ENCODE measurements at places on chromosomes 7 and 10. TPM values are rescaled to one million over a fixed set of nuclear protein-coding genes. Genes with fewer than 3 reads are reported as not detected.

The MOGAT3 gene
- not detected for total RNA-seq

The HOXA11 gene
- total RNA-seq: not detected

The SNX10 gene
- total RNA-seq: 44.1 TPM

The SERPINE1 gene
- 0.12 TPM for total RNA-seq

The TMEM213 gene
- total RNA-seq: 0.19 TPM

- H3K27me3 ChIP-seq: no peaks in the 10 kb centered on the region
- DNase-seq: no peak
- peaks cover 42% of the 10 kb centered on the region for H3K36me3 ChIP-seq
- peaks cover 33% of the 10 kb centered on the region for H3K4me1 ChIP-seq
These were observed 55.0 kb downstream of the WAC start for GRCh38 chr10:28587970-28588290.

DNA sequence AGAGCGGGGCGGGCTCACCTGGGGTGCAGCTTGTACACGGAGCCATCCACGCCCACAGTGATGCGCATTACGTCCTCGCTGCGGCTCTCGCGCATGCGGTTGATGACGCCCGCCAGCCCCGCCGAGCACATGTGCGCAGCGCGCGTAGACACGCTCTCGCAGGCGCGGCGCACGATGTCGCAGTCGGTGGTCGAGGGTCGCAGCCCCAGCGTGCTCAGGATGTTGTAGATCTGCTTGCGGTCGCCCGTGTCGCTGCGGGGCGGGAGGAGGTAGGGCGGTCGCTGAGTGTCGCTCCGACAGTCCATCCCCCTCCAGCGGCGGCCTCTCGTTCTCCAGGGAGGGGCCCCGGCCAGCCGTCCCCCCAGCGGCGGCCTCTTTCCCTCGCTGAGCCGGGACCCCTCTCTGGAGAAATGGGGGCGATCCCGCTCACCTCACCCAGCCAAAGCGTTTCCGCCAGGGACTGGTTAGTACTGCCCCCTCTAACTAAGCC is 4.4 kb upstream of the MYL7 start:
- peak; percentile 67 for DNase-seq
- no peak overlapping the region for H3K27ac ChIP-seq

DNA sequence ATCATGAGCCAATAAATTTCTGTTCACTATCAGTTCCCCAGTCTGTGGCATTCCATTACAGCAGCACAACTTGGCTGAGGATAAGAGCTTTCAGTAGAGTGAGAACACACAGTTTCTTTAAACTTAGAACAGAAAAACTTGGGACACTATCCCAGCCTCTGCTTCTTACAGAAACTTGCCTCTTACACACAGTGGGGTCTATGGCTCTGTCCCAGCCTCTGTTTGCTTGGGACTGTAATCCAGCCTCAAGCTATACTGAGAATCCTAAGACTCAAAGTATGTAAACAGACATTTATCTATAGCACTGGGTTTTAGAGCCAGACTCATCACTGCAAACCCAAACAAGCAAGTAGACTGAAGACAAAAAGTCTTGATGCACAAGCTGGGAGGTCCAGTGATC is 355.8 kb upstream of the VSTM2A start:
- H3K4me1 ChIP-seq: no peaks in the 10 kb centered on the region
- no peaks in the 10 kb centered on the region for H3K36me3 ChIP-seq
- H3K4me3 ChIP-seq: no peak overlapping the region

GRCh38 chr7:5777932-5778331 is 3.5 kb downstream of the RNF216 start:
- peaks cover 60% of the 10 kb centered on the region for H3K4me1 ChIP-seq
- no peak overlapping the region for H3K4me3 ChIP-seq
- peaks cover 12% of the 10 kb centered on the region for H3K36me3 ChIP-seq
- DNase-seq: peak; percentile 29
- no peaks in the 10 kb centered on the region for H3K27me3 ChIP-seq

DNA sequence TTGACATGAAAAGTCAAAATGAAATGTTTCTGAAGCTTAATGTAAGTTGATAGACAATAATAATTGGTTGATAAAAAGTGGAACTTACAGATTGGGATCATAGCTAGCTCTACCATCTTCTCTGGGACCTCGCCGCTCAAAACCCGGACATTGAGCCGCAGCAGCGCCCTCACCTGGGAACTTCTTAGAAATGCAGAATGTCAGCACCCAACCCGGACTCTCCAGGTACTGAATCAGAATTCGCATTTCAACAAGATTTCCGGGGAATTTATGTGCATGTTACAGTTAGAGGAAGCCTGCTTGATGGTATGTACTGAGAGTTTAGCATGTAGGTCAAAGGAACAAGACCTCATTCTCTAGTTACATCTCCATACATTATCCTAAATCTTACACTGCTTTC is 36.7 kb upstream of the ABLIM1 start:
- peaks cover 5% of the 10 kb centered on the region for H3K4me1 ChIP-seq
- H3K27ac ChIP-seq: no peak overlapping the region
- peaks cover 4% of the 10 kb centered on the region for H3K27me3 ChIP-seq
- peak; percentile 63 for DNase-seq
- no peaks in the 10 kb centered on the region for H3K36me3 ChIP-seq

DNA sequence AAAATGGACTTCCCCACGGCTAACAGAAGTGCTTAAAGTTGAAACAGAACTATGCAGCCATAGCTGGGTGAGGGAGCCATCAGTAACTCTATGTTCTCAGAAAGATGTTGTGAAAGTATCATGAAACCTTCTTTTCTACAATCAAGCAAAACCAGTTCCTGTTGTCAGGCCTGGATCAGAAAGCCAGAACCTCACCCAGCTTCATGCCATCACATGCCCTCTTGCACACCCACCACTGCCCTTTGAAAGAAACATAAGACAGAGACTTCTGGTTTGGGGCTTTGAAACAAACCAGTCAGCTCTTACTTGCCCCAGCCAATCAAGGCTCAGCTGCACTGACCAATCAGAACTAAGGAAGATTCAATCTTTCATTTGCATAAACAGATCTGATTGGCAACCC is 230.8 kb upstream of the FERD3L start:
- no peak for DNase-seq
- H3K4me3 ChIP-seq: no peak overlapping the region
- no peaks in the 10 kb centered on the region for H3K27me3 ChIP-seq
- H3K36me3 ChIP-seq: no peaks in the 10 kb centered on the region
- H3K4me1 ChIP-seq: no peaks in the 10 kb centered on the region

- no peaks in the 10 kb centered on the region for H3K36me3 ChIP-seq
- DNase-seq: no peak
- H3K4me3 ChIP-seq: no peak overlapping the region
- H3K4me1 ChIP-seq: peaks cover 78% of the 10 kb centered on the region
- peak overlapping the region; percentile 52 for H3K27ac ChIP-seq
These were observed 67.0 kb downstream of the OSBPL3 start for GRCh38 chr7:24912874-24913514.

DNA sequence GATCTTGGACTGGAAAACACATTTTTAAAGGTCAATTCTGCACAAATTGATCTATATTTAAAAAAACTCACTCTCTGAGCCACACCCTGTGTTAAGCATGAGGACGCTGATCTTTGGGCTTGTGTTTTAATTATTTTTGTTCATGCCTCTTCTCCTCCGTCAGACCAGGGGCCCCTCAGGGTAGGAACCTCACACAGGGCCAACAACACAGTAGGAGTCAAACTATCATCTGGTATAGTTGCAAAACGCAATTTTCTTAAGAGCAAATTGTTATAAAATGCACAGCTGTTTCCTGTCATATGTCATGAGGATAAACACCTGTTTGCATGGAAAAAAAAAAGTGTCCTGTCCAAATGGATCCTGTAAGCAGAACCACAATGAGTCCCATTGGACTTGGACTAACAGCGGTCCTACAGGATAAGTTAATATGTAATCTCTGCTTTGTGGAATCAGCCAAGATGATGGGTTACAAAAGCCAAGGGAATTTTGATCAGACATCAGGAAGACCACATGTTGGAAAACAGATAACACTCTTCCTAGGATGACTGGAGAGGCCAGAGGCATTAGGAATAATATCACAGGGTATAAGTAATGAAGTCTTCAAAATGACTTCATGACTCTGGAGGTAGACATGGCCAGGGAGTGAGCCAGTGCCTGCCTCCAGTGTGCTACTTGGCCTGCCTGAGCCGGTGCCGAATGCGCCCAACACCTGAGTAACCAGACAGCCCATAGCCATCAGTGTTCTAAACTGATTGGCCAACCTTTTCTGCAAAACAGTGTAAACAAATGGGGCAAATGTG is 184.9 kb upstream of the ADCY1 start:
- no peak overlapping the region for H3K4me3 ChIP-seq
- no peaks in the 10 kb centered on the region for H3K36me3 ChIP-seq
- peaks cover 7% of the 10 kb centered on the region for H3K27me3 ChIP-seq

DNA sequence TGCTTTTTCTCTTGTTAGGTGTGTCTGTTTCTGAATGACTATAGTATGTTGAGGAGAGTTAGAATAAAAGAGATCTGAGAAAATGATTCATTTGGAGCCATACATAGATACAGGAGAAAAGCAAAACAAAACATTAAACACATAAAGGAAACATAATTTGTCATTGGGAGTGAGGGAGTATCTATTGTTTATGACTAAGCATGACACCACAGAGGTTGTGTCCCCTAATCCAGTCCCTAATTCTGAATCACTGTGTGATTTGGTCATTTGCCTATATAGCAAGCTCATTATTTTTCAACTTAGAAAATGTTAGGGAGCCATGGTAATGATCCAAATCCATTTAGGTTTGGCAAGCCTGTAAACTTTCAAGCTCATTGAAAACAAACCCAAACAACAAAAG is 132.3 kb upstream of the BMPER start:
- H3K27ac ChIP-seq: no peak overlapping the region
- peaks cover 2% of the 10 kb centered on the region for H3K4me1 ChIP-seq
- no peak for DNase-seq
- no peak overlapping the region for H3K4me3 ChIP-seq

- H3K4me1 ChIP-seq: no peaks in the 10 kb centered on the region
- peaks cover 21% of the 10 kb centered on the region for H3K36me3 ChIP-seq
- H3K4me3 ChIP-seq: no peak overlapping the region
- no peak for DNase-seq
- H3K27me3 ChIP-seq: no peaks in the 10 kb centered on the region
- H3K27ac ChIP-seq: no peak overlapping the region
These were observed 76.6 kb downstream of the NDUFB2 start for GRCh38 chr7:140773104-140773503.

DNA sequence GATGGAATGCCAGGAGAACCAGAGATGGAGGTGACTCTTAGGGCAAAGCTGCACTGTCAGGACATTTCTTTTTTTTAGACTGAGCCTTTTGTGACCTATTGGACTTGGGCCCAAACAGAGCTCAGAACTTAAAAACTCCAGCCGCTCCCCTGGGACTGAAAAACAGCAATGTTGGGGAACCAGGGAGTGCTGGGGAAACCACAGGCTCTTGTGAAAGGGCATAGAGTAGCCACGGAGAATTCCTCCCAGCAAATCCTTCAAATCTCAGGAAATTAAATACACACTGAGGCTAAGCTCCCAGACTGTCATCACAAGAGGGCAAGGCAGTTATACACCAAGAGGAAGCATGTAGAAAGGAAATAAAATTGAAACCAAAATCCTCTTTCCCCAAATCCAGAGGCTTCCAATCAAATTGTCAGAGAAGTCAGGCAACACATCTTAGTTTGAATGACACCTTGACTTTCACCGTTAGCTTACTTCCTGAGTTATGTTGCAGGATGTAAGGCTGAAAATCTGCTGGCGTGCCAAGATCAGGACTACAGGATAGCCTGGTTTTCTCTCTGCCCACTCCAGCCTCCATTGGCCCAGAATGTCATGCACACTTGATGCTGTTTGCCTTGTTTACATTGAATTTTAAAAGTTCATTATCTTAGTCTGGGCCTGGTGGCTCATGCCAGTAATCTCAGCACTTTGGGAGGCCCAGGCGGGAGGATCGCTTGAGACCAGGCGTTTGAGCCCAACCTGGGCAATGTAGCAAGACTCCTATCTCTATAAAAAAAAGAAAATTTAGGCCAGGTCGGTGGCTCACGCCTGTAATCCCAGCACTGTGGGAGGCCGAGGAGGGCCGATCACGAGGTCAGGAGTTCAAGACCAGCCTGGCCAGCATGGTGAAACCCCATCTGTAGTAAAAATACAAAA is 2.6 kb upstream of the RFC2 start:
- no peak for DNase-seq
- peaks cover 15% of the 10 kb centered on the region for H3K4me1 ChIP-seq
- no peak overlapping the region for H3K27ac ChIP-seq
- H3K27me3 ChIP-seq: no peaks in the 10 kb centered on the region

DNA sequence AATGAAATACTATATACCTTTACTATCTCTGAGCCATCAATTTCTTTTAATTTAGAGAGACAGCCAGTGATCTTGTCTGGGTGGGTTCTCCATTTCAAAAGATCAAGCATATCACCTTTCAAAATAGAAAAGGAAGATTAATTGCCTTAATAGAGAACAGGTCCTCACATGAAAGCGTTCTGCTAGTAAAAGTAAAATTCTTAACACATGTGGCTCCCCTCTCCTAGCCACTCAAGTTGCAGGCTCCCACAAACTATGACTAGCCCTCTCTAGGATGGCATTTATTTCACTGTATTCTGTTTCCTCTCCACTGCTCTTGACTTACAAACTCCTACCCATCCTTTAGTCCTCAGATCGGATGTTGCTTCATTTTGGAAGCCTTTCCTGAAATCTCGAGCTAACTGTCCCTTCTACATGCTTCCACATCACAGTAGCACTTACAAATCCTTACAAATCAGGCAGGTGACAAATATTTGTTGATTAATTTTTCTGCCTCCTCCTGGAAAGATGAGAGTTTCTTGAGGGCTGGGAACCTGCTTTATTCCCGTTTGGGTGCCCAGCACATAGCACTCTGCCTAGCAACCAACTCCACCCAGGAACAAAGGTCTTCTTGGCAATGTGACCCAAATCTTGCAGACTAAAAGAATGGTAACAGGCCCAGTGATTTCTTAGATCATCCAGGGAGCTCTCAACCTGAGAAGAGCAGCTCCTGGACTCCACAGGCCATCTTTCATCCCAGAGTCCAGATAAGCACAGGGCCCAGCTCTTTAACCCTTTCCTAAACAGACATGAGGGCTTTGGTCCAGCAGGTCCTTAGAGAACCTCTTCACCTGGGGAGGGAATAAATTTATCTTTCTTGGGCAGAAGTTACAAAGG is 310.4 kb upstream of the IMMP2L start:
- no peak overlapping the region for H3K27ac ChIP-seq
- H3K27me3 ChIP-seq: no peaks in the 10 kb centered on the region
- no peak for DNase-seq
- no peaks in the 10 kb centered on the region for H3K36me3 ChIP-seq
- H3K4me1 ChIP-seq: no peaks in the 10 kb centered on the region
- H3K4me3 ChIP-seq: no peak overlapping the region
